Breast epithelium (tissue), 4 donors: ENCODE measurements at places on chromosomes 7 and 10. TPM values are rescaled to one million over a fixed set of nuclear protein-coding genes. Genes with fewer than 3 reads are reported as not detected.

The CCL26 gene
- total RNA-seq, result 1.3 TPM

The AGR3 gene
- total RNA-seq, result 37.3 TPM

The CLDN3 gene
- 81.6 TPM for total RNA-seq

The OR13A1 gene
- 0.33 TPM for total RNA-seq

The LRRC17 gene
- 19.3 TPM for total RNA-seq

The ANKRD30A gene
- total RNA-seq, result 2.6 TPM

The SH2B2 gene
- 6.6 TPM for total RNA-seq

The DGKB gene
- total RNA-seq, result 0.16 TPM

- no peak for DNase-seq
These were observed 113.2 kb downstream of the ACTR3B start for GRCh38 chr7:152872745-152873118.

- no peak for DNase-seq
These were observed 462.3 kb upstream of the PCDH15 start for GRCh38 chr10:55263327-55263726.

GRCh38 chr10:117418121-117418520 is 42.9 kb upstream of the PDZD8 start:
- no peak for DNase-seq

- DNase-seq, result no peak
These were observed 41.9 kb downstream of the HECTD2 start for GRCh38 chr10:91452063-91452462.

- DNase-seq, result no peak
These were observed 15.6 kb upstream of the DGKI start for GRCh38 chr7:137862358-137862757.

- DNase-seq, result no peak
These were observed 185.6 kb upstream of the PRSS58 start for GRCh38 chr7:142443216-142444010.

GRCh38 chr7:101553771-101554445 is 75.2 kb downstream of the MYL10 start:
- DNase-seq, result peak; percentile 47

DNA sequence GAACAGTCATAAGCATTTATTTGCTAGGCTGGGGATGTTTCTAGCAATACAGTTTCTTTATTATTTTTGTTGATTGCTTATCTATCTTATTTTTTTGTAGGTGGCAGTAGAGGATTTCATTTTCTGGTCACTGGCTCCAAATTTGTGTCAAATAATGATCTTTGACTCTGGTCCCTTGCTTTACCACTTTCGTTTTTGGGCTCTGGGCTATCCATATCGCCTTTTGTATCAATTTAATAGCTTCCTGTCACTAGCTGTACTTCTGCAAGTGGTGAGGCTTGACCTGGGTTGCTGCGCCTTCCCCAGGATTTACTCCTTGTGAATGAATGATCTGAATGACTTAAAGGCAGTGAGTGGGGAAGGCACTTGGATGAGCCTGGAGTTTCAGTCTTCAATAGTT is 48.4 kb downstream of the MDFIC start:
- DNase-seq, result no peak

DNA sequence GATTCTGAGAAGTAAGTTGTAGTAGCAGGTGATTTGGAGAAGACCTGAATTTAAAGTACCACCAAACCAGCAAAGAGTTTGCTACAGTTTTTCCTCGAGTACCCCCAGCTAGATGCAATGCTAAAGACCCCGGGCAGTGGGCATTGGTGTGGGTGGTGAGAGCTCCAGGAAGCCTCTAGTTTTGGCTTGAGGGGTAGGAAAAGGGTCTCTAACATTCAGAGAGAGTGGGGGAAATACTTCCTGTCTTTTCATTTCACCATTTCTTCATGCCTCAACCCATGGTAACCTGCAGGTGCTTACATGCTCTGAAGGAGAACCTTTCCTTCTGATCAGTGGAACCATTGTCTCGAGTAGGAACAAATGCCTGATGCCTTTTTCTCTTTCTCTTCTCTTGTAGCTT is 352.2 kb downstream of the CALN1 start:
- no peak for DNase-seq

DNA sequence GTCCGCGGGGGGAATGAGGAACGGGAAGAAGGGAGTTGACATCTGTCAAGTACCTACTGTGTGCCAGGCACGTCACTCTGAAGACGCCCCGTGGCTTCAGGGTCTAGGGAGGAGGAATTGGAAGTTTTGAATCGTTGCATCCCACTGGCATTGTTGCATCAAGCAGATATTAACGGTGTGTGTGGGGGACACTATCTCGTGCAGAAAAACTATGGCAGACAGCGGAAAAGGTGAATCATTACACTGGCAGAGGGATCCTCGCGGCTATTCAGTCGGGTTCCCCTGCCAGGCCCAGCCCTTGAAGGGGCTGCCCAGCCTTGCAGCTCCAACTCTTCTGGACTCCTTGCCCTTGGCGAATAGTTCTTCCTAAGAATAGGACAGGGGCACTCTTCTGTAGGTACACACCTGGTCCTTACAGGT is 1.0 kb upstream of the KIAA1549 start:
- no peak for DNase-seq

DNA sequence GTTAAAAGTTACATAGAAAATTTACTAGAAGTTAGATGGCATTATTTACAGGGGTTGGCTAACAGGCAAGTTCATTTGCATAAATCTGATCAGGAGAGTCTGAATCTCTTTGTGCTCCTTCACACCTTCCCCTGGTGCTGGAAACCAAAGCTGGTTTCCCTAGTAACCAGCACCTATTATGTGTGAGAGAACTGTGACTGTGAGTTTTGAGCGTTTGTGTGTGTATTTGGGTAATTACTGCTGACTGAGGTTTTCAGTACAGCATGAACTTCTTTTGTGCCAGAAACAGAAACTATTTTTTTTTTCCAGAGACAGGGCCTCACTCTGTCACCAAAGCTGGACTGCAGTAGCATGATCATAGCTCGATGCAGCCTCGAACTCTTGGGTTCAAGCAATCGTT is 10.3 kb upstream of the IFIT1B start:
- no peak for DNase-seq

- DNase-seq, result no peak
These were observed 72.9 kb upstream of the TMEM248 start for GRCh38 chr7:66847879-66848790.

DNA sequence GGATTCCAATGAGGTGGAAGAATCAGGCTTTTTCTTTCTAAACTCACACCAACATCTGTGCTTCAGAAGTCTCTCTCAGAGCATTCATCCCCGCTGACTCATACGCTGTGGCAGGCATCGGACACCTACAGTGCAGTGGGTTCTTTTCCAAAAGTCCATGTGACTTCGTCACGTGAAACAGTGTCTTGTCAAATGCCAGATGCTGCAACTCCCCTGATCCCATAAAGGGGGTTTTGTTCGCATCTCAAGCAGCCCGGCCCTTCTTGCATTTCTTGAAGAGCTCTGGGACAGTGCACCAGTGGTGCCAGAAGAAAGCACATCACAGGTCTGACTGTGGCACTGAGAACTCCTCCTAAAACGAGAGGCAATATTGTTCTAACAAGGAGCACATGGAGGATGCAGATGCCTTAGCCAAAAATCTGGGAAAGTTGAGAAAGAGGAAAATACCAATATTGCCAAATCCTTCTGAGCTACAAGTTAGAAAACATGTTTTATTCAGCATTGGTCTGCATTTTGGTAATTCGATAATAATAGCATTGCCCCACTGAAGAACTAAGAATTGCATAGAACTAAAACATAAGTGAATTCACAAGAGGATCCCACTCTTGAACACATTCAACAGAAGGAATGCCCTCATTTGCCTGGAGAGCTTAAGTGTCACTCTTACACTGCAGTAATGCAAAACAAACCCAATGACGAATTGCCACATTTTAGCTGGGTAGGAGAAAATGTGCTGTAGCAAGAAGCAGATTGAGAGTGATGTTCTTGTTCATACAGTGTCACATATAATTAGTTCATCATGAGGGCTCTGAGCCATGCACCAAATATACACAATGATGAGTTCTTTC is 204.4 kb downstream of the CXCL12 start:
- peak; percentile 47 for DNase-seq

- DNase-seq, result no peak
These were observed 94.8 kb downstream of the ACTR3B start for GRCh38 chr7:152854386-152854785.

DNA sequence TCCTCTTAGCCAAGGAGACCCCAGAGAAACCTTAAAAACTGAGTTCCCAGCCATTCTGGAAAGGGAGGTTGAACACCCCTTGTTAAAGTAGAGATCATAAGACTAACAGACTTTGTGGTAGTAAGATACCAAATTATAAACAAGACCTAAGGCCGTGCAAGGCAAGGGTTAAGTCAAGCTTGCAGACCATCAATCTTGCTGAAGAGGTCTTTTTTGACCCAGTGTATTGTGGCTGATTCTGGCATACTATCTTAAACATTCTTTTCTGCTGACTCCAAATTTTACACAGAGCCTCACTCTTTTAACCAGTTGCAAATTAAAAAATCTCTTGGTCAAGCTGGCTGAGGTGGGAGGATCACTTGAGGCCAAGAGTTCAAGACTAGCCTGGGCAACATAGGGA is 1.2 kb upstream of the TBRG4 start:
- no peak for DNase-seq

- DNase-seq, result peak; percentile 9
These were observed 540.1 kb downstream of the PTPRN2 start for GRCh38 chr7:158047391-158048059.

DNA sequence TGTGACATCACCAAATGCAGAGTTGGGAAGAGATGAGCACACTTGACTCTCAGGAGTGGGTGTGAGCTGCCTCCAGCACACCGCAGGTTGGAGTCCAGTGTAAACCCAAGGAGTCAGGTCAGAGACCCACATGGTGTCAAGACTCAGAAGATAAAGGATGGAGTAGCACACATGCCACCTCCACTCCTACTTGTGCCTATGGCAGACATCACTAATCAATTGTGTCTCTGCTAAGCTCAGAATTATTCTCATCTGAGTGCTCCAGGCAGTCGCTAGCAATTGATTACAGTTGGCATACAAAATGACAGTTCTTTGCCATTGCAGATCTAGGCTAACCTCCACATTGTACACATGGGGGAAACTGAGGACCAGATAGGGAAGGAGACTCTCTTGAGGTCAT is 187.1 kb downstream of the RPS24 start:
- DNase-seq, result no peak

- DNase-seq, result no peak
These were observed 231.7 kb downstream of the HDAC9 start for GRCh38 chr7:18727115-18727870.

- DNase-seq, result no peak
These were observed 20.7 kb upstream of the PPP2R2D start for GRCh38 chr10:131880016-131880590.

GRCh38 chr7:1458683-1459511 is at the start of gene MICALL2:
MICALL2 (minus strand) TSS chr7:1459470; CDS start chr7:1459326, 144 bp downstream.
- DNase-seq, result peak; percentile 64

DNA sequence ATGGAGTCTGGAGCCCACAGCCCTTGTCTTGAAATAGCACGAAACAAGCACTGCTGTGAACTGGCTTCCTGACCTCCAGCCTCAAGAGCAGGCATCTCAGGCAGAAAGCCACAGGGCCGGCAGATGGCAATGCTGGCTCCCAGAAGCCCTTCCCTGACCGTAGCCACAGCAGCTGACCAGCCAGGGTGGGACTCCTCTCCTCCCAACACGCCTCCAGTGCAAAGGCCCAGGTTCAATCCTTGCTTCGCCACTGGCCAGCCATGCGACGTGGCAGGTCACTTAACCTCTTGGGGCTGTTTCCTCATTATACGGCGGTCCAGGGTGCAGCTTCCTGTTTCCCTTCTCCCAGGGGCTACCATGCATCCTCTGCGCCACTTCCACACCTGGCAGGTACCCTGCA is 12.8 kb downstream of the PRKAG2 start:
- no peak for DNase-seq

- DNase-seq, result no peak
These were observed 47.8 kb downstream of the INSIG1 start for GRCh38 chr7:155345490-155345889.

DNA sequence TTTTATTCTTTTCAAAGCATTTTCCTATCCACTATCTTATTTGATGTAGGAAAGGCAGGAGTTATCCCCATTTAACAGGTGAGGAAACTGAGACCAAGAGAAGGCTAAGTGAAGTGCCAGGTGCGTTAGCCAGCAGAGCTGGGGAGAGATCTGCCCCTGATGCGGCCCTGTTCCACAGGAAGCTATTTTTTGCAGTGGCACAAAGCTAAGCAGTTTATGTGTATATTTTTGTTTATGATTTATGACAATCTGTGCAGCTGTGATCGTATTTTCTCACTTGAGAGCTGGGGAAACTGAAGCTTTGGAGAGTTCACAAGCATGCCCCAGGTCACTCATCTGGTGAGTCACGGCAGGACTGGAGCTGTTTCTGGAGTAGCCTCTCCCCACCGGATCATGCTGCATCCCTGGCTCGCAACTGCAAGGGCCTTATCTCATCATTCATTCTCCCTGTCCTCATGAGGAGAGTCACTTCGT is 38.8 kb downstream of the SLC29A3 start:
- no peak for DNase-seq

DNA sequence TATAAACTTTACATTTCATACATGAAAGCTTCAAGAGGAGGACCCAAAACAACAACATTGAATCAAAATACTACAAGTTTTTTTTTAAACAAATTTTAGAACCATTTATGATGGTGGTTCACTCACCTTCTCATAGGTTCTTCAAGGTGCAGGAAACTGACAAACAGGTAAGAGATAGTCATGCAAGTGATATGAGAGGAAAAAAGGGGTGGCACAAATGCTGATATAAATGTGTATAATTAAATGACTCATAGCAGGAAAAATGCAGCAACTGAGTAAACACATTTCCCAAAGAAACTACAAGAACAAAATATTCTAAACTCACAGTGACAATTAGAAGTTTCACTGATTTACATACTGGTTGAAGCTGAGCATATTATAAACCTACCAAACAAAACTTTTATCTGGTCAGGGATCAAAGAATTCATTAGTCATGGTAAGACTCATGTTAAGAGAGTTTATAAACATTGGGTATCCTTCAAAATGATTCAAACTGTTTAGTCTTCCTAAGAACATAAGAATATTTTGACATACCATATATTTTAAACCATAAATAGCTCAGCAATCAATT is 14.1 kb downstream of the ZWINT start:
- no peak for DNase-seq

DNA sequence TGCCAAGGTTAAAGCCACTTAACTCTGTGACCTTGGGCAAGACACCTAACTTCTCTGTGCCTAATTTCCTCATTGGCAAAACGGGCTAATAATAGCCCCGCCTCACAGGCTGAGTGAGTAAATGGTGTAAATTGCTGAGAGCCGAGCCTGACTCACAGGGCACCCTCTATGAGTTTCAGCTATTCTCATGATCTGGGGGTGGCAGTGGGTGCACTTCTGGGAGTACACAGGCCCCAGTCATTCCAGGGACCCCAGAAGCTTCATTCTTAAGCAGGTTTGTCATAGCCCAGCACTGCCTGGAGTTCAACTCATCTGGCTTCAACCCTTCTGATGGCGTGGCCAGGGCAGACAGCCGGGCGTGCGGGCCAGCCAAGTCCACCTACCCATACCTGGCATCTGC is 137.2 kb downstream of the GRID1 start:
- DNase-seq, result no peak

GRCh38 chr7:41955451-41955850 is 252.6 kb upstream of the INHBA start:
- DNase-seq, result no peak

GRCh38 chr10:74213571-74214162 is 62.6 kb downstream of the ADK start:
- DNase-seq, result no peak
